HFFc6 (cell line): ENCODE measurements at places on chromosomes 6 and 20.

DNA sequence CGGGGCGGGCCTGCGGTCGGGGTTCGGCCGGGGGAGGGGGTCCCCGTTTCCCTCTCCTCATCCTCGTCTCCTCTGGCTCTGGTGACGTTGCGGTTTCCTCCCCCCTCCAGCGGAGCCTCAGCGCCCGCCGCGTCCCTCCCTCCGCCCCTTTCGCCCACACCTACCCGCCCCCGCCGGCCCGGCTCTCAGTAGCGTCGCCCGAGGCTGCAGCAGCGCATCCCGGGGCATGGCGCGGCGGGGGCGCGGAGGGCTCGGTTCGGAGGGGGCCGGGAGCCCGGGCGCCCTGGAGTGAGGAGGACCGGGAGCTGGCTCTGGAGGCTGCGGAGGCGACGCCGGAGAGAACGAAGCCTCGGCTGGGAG is at the start of gene DSE:
Gene DSE, plus strand, starts transcription at position 188 of the 360 bp plus-strand sequence. CDS start 28,304 bp downstream, outside the sequence.
- H3K36me3 ChIP-seq, result peaks cover 9% of the 10 kb centered on the region
- H3K4me1 ChIP-seq, result peaks cover 45% of the 10 kb centered on the region
- no peaks in the 10 kb centered on the region for H3K27me3 ChIP-seq
- peak; percentile 73 for DNase-seq
- peak within 1 kb of the TSS; percentile 92 for H3K27ac ChIP-seq

DNA sequence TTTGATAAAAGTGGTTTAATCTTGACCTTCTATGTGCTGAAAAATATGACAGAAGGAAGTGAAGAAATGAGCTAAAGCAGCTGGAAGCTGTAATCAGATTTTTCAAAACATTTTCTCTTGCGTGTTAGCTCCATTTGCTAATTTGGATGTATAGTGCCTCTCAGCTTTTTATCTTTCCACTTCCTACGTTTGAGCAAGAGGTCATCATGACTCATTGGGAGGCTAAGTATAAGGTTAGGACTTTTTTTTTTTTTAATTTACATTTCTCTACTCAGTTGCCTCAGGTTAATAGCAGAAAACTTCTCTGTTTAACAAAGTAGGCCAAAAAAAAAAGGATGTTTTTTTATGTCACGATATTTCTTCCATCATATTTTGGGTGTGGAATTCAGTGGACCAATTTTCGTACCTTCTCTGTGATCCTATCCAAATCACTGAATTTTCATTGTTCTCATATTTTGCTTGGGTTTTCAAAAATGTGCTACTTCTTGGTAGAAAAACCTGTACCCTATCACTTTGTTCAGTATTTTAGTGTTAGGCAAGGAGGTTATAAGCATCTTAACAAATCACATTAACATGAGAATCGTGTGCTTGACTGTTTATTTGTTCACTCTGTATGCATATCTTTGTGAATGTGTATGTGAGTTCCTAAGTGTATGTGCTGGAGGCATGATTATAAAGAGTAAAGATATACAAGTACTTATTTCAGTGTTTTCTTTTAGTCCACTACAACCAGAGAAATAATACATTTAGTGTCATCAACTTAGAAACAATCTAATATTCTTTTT is 1028.3 kb upstream of the EYS start:
- DNase-seq, result no peak
- H3K27me3 ChIP-seq, result no peaks in the 10 kb centered on the region
- H3K4me3 ChIP-seq, result no peak overlapping the region
- H3K27ac ChIP-seq, result no peak overlapping the region
- H3K4me1 ChIP-seq, result no peaks in the 10 kb centered on the region
- no peaks in the 10 kb centered on the region for H3K36me3 ChIP-seq

GRCh38 chr6:558959-559358 is 97.9 kb downstream of the HUS1B start:
- no peak for DNase-seq
- H3K4me3 ChIP-seq, result no peak overlapping the region
- H3K27ac ChIP-seq, result no peak overlapping the region
- H3K4me1 ChIP-seq, result no peaks in the 10 kb centered on the region

GRCh38 chr6:125714441-125715090 is 34.9 kb upstream of the HEY2 start:
- no peaks in the 10 kb centered on the region for H3K4me1 ChIP-seq
- no peak overlapping the region for H3K4me3 ChIP-seq
- DNase-seq, result no peak
- peaks cover 6% of the 10 kb centered on the region; the same call in 1 of the 2 replicates for H3K27me3 ChIP-seq

DNA sequence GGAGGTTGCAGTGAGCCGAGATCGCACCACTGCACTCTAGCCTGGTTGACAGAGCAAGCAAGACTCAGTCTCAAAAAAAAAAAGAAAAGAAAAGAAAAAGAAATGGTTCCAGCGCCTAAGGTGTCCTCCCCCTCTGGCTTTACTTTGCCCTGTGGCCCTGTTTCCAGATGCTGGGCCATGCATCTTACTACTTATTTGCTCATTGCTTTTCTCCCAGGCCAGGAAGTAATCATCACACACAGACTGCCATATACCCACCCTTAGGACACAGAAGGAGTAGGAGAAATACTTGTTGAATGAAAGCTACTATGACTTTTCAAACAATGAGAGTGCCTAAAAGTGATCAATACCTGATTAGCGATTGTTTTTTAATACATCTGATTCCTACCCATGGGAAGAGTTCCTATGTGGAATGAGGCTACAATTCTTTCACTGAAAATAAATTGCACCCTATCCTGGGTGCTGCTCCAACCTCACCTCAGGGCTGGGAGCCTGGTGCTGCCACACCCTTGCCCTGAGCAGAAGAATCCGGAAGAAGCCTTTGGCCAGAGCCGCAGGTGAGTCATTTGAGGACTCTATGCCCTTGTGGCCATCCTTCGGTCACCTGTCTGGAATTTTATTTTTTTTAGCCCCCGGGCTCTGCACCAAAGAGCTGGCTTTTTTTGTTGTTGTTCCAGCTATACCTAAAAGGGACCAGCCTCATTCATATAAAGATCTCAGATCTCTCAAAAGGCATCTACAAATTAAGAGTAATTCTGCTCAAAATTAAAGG is 22.7 kb upstream of the TFAP2C start:
- no peak overlapping the region for H3K27ac ChIP-seq
- no peaks in the 10 kb centered on the region for H3K4me1 ChIP-seq
- DNase-seq, result no peak
- no peak overlapping the region for H3K4me3 ChIP-seq

DNA sequence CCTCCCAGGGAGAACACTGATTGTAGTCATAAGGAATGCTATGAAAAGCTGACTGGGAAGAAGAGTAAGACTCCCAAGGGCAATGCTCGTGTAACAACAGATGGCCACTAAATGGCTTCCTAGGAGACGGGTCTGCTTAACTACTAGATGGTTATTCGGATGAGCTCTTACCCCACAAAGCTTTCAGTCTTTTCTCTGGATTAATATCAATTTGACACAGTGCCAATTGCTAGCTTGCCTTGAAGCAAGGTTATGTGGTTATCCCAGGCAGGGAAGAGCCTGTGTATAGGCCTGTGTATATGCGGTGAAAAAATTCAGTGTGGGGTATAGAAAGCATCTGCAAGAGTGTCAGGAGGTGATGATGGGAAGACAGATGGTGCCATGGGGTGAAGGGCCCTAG is 86.4 kb upstream of the NOX3 start:
- DNase-seq, result no peak
- no peak overlapping the region for H3K27ac ChIP-seq
- no peaks in the 10 kb centered on the region for H3K27me3 ChIP-seq
- no peak overlapping the region for H3K4me3 ChIP-seq
- no peaks in the 10 kb centered on the region for H3K36me3 ChIP-seq
